ENCODE measurements at places on chromosomes 7 and 10.

DNA sequence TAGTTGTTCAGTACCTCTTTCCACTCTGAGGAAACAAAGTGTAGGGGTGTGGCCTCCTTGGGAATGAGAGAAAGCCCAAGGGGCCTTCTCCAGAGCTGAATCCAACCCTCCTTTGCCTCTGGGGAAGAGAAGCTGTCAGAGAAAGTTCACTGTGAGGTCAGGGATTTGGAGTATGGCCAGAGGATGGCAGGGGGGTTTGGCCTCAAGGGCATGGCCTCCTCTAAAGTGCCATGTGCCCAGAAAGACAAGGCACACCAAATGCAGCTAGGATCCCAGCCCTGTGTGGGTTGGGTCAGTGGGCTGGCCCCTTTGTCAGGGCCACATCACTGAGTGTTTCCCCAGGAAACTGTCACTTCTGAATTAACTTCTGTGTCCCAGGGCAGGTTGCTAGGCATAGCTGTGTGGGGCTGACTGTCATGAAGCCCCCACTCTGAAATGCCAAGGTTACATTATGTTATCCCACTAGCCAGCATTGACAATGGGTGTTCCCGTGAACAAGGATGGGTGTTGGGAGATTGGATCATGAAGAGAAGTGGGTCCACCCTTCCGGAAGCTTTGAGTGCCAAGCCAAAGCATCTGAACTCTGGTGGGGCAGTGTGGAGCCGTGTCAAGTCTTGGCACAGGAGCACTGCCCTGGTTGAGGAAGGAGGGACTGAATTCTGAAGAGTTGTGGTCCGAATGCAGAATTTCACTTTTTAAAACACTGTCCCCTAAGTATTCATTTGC, 123.3 kb downstream of the ZMIZ1 start:
- DNase-seq: no peak

DNA sequence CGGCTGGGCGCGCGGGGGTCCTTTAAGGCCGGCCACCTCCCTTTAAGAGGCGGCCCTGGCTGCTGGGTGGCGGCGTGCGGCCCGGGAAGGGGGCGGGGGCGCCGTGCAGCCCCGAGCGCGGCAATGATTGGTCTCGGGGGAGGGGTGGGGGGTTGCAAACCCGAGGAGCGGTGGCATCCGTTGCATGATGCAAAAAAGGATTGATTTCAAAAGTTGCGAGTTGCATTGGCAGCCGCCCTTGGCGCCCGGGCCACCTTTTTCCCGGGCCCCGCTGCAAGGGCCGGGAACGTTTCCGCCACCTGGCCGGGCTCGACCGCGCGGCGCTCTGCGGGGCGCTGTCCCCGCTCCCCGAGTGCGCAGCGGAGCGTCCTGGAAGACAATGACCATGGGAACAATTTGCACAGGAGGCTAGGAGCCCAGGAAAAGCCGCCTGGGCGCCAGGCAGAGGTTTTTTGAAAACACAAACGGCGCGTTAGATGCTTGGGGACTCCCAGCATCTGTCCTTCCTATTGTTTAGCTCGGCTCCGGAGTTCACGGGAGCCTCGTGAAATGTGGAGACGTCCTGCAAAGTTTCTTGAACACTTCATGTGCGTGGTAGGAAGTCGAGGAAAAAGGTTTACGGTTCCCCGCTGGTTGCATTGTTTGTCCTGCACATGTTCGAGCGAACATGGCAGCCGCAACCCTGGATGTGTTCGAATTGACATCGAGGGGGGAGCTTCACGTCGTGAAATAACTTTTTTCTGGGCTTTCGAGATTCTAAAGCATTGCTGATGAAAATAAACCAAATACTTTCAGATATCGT, at the start of gene SEPHS1:
Gene SEPHS1, minus strand, starts transcription at position 78 of the 802 bp plus-strand sequence. CDS start 3,343 bp downstream, outside the sequence.
- DNase-seq: peak; percentile 83

DNA sequence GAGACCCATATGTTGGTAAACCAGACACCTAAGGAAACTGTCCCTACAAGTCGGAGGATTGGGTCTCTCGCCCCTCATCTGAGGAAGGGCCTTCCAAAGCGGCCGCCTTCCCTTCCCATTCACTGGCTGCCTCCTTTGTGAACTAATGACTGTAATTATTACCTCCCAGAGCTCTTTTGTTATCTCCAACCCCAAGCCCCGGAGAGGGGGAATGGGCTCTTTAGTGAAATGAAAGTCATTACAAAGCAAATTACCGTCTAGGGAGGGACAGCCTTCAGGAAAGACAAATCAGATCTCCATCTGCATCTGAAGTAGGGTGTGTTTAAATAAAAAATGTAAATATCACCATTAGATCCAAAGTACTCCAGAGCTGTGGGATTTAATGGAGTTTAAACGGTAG, 2.6 kb upstream of the GAD2 start:
- no peak for DNase-seq

DNA sequence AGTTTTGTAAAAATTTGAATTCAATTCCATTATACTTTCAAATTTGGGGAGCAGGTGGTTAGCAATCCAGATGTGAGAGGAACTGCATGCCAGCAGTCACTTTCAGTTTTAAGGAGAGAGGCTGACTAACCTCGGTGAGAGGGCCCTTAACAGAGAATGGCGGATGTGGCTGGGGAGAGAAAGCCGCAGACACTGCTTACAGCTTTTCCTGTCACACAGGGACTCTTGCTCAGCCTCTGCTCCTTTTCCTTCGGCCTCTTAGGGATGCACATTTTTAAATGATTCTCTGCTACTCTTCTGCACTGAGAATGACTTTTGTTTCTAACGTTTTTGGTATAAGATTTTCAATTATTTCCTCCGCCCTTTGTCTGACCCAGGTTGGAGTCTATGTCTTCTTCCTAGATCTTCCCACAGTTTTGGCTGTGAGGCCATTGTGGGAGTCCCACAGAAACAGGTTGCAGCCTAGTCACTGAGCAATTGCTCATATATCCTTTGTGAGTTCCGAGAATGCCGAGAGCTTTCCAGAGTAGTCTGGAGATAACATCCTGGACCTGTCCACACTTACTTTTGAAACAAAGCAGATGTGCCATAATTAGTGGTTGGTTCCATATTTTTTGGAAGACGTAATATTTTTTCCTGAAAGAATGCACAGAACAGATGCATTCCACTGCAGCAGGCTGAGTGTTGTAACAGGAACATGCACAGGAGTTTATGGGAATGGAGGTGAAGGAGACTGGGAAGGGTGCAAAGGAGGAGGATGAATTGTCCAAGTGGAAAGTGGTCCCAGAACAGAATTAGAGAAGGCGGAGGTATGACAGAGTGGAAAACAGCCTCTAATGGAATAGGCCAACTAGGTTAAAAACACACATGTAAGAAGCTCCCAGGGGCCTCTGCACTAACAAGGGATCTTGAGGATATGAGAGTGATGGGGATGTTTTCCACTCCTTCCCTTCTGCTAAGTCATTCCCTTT, 168.0 kb upstream of the ZNF32 start:
- peak; percentile 99 for DNase-seq

DNA sequence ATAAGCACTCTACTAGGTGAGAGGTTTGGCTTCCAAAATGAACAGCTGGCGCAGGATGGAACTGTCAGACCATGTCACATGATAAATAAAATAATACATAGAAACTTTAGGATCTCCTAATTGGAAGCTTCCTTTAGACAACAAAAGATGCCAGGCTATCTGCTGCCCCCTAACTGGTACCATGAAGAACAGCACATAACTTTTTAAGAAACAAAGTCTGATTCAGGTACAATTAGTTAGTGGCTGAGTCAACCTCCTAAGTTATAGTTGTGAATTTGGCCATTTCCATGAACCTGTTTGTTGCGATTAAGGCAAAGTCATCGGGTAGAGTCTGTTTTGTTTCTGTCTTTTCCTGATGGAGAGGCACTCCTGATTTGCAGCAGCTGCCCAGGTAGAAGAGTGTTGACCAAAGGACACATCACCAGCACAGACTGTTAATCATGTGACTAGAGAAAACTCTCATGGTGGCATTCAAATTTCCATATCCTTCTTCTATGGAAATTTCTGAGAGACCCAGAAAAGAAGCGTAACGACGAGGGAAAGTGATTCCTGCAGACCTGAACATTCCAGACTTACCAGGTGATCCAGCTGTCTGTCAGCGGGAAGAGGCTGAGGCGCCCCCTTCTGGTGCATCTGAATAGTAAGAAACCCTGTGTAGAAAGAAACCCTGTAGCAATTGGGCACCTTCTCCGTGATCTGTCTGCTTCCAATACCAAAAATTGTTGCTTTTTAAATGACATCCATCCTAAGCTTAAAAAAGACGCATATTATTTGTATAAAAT, 8.6 kb upstream of the INHBA start:
- DNase-seq: no peak

- DNase-seq: peak; percentile 64
These were observed 37.1 kb upstream of the DKK1 start for GRCh38 chr10:52276986-52277385.
